ENCODE measurements at places on chromosomes 4 and X.

- DNase-seq, result no peak
Observed at GRCh38 chr4:93409035-93409434, 419.5 kb upstream of the ATOH1 start.

DNA sequence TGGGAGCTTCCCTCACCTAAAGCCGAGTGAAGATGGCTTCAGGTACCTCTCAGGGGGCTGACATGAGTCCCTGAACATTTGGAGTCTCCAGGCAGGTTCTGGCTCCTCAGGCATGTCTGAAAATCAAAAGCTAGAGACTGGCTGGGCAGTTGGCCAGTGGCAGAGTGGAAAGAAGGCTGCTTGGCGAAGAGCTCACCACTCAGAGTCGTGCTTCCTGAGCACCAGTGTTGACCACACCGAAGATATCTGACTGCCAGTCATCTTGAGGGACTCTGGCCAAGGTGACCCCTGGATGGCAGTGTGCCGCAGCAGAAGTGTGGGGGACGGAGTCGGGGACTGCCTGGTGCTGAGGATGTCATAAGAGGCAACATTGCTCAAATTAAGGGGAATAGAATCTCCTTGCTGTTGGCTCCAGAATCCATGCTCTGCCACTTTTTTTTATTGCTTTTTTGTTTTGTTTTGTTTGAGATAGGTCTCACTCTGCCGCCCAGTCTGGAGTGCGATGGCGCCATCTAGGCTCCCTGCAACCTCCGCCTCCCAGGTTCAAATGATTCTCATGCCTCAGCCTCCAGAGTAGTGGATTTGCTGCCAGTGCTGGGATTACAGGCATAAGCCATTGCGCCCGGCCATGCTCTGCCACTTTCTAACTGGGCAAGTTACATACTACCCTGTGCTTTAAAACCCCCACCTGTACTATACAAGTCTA is 172.5 kb upstream of the GATB start:
- no peak for DNase-seq

GRCh38 chr4:84800256-84800655 is 166.2 kb downstream of the WDFY3 start:
- no peak for DNase-seq

DNA sequence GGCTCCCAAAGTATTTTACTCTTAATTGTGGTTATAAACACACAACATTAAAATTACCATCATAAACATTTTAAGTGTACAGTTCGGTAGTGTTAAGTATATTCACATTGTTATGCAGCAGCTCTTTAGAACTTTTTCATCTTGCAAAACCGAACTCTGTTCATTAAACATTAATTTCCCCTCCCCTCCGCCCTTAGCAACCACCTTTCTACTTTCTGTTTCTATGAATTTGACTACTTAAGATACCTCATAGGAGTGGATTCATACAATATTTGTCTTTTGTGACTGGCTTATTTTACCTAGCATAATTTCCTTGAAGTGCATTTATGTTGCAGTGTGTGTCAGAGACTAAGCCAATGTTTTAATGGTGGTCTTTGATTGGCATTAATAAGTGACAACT is 32.6 kb downstream of the IL13RA1 start:
- no peak for DNase-seq

DNA sequence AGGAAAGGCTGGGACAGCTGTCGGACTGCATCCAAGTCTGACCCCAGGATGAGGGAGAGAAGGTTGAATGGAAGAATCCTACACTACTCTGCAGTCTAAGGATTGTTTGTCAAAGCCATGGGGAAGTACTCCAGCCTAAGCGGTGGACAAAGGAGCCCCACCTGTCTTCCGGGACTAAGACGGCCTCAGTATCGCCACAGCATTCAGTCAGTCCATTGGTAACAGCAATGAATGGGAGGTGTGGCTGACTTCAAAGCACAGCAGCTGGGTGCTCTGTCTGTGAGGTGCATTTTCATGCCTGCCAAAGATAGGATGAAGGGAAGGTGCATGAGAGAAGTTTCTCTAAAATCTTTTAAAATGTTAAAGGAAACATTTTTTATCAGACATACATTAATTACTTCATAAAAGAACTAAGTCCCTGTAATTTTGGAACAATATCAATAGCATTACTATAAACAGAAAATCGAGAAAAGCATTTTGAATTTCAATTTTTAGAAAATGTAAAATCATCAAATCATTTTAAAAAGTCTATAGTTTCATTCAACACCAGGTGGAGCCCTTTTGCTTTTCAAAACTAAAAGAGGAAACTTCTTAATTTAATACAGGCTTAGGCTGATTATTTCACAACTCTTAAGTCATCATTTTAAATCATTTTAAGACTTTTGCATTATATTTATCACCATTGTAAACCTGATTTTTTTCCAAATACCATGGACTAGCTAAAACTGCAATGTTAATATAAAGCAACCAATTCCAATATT is 27.6 kb upstream of the INTU start:
- DNase-seq, result no peak

DNA sequence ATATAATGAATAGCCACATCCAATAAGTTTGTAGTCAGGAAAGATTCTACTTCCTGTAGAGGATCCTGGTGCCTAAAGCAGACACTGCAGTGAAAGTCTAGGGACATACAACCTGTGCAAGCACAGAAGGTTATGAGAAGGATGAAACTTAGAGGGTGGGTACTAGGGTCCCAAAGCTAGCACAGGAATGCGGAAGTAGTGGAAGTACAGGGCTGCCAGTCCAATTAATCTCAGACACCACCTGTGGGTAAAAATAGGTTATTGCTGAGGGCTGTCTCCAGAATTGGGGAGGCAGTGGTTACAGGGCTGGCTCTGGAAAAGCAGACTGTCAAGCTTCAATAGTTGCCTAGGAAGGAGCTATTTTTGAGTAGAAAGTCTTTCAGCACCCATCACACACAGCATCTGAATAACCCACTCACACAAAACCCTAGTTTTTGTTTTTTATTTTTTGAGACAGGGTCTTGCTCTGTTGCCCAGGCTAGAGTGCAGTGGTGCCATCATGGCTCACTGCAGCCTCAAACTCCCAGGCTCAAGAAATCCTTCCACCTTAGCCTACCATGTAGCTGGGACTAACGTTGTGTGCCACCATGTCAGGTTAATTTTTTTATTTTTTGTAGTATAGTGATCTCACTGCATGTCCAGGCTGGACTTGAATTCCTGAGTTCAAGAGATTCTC is 50.8 kb upstream of the ELF2 start:
- no peak for DNase-seq

DNA sequence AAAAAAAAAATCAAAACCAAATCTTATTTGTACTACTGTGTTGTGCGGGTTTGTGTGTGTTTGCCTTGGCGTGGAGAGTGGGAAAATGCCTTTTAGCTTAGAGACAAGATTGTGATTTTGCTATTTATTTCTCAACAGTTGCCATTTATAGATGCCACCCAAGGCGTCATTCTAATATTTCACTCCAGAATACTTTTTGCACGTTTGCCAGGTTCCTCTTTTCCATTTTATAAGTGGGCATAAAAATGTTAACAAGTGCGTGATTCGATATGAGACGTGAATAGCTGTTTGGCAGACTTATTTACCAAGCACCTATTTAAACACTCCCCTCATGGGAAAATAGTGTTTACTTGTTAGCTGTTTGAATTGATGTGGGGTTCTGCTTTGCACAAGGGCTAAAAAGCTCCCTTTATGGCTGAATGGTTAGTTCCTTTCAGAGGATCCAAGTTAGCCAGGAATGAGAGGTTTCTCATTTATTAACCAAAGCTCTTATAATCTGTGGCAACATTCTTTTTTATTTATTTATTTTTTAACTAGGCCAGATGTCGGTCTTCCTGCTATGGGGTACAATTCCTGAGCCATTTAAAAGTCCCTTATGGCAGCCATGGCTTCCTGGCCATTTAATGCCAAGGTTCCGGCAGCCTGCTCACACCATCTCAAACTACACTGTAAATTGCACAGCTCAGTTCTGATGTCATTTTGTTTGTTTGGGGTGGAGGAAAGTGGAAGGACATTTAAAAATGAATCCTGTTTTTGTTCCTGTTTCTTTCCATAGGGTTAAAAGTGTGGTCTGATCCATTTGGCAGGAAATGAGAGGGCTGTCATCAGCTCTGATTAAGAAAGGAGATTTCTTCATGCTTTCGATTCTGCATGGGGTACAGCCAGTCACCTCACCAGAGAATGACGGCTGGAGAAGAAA is 14.6 kb downstream of the SMIM20 start:
- no peak for DNase-seq

DNA sequence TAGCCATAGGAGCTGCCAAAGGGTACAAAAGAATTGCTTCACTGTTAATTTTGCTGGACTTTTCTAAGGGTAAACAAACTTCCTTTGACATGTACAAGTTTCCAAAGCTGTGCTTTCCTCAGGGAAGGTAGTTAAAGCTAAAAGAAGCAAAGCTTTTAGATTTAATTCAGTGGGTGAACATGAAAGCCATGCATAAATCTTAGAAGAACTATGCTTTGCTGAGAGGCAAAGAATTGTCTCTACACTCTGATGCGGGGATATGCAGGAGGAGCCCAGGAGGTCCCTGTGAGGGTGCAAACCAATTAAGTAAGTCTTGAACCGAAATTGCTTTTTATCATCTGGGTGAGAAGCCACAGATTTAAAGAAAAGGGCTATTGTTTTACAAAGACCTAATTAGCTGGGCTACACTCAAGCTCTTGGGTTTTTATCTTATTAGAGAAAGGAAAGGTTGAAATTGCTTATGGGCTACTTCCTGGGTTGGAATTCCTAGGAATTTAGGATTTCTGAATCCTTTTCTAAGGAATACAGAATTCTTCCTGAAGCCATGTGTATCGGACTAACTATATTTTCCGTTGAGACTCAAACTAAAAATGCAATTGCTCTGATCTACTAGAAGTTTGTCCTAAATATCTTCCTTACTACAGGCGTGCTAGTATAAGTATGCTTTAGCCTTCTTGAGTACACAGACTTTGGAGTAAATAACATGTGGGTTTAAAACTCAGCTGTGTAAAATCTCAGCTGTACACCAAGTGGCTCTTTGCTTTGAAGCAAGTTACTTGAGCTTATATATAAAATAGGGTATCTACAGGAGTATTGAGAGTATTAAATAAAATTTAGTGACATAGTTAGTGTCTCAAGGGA is 188.4 kb upstream of the ANK2 start:
- DNase-seq, result no peak

DNA sequence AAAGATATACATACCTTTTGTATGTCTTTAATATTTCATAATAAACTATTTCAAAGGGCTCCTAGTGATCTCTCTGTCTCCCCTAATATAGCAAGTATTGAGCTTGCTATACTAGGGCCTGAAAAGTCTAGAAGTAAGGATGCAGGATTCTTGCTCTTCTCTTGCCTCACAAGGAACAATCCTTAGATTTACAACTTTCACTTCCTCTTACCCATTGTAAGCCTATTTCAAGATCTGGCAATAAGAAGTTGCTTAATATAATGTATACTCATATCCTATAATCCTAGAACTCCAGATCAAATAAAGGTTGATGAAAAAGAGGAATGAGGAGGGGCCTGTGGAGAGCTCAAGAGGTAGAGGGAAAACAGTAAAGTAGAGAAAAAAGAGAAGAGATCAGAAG is 40.8 kb upstream of the CHRDL1 start:
- no peak for DNase-seq

DNA sequence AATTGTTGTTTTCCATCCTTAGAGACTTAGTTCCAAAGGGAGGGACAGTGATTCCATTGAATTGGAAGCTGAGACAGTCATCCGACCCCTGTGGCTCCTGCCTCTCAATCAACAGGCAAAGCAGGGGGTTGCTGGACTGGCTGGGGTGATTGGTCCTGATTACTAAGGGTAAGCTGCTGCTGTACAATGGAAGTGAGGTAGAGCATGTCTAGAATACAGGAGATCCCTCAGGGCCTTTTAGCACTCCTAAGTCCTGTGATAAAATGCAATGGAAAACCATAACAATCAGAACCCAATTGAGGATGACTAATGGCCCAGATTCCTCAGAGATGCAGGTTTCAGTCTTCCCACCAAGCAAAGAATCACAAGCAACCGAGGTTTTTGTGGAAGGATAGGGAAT is 127.6 kb downstream of the AASDH start:
- DNase-seq, result no peak

DNA sequence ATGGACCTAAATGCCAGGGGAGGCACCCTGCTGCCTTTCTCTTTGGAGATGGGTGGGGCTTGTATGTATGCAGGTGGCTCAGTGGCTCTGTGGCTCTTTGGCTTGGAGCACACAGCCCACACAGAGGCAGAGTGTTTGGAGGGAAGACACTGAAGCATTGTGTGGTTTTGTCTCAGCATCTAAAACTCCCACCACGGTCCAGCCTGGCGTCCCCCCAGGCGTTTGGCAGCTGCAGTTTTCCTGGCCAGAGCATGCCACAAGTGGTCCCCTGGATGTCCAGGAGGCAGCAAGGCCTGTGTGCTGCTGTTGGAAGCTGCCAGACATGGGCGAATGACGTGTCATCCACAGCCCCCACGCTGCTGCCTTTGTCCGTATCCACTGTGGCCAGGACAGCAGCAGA is 32.2 kb upstream of the PSAPL1 start:
- no peak for DNase-seq

DNA sequence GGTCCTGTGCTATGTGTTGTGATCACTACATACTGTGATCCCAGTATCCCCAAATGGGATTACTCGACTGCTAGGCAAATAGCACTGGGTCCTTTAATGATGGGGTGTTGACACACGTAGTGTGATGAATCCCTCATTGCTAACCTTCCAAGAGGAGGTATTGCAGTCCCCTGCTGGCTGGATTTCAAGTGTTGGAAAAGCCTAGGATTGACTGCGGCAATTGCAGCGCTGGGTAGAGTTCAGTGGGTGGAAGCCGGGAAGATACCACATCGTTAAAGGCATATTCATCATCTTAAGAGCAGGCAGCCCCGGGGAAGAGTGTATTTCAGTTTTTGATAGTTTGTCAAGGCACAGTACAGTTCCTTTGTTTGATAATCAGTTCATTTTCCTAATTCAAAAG is 159.9 kb downstream of the TRIML1 start:
- DNase-seq, result no peak

DNA sequence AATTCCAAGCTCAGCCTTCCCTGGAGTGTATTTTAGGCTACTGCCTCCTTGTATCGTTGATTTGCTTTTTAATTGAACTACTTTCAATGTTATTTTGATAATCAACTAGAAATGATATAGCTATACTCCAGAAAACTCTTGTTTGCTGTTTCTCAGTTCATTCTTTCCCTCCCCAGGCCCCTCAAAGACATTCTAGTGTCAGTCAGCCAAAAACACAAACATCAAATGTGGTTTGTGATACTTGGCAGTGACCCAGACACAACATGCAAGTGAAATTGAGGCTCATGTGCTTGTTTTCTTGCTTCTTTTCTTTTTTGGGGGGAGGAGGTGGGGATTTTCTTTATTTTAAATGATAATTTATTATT is 7.6 kb downstream of the FAT4 start:
- DNase-seq, result no peak

- DNase-seq, result no peak
Observed at GRCh38 chrX:149073479-149073878, 431.6 kb downstream of the IDS start.

DNA sequence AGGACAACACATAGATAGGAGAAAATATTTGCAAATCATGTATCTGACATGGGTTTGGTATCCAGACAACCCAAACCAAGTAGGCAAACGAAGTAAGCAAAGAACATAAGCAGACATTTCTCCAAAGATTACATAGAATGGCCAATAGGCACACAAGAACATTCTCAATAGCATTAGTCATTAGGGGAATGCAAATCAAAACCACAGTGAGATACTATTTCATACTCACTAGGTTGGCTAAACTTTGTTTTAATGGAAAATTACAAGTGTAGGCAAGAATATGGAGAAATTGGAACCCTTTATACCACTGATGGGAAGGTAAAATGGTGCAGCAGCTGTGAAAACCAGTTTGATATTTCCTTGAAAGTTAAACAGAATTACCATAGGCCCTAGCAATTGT is 74.7 kb downstream of the CHRNA9 start:
- DNase-seq, result no peak

- DNase-seq, result no peak
Observed at GRCh38 chr4:1872870-1873269, 1.7 kb downstream of the NSD2 start.

Data from stimulated activated CD4-positive, alpha-beta T cell treated with anti-CD3 and anti-CD28 coated beads, Interleukin-12 subunit alpha, Interleukin-12 subunit beta, amount 100 ng/mL, for 24 hours (primary cell).